ENCODE measurements at places on chromosomes 1 and 21. TPM values are rescaled to one million over a fixed set of nuclear protein-coding genes. Genes with fewer than 3 reads are reported as not detected.
A peak's percentile ranks its signal among the peaks of the same experiment; 100 is the strongest.

GRCh38 chr1:42931911-42932422 lies 26.7 kb downstream of the SLC2A1 start:
- H3K27me3 ChIP-seq: no peaks in the 10 kb centered on the region
- peak overlapping the region; percentile 56 for H3K27ac ChIP-seq
- peak; percentile 68 for DNase-seq
- no peak overlapping the region for H3K4me3 ChIP-seq
- no peaks in the 10 kb centered on the region for H3K4me1 ChIP-seq

DNA sequence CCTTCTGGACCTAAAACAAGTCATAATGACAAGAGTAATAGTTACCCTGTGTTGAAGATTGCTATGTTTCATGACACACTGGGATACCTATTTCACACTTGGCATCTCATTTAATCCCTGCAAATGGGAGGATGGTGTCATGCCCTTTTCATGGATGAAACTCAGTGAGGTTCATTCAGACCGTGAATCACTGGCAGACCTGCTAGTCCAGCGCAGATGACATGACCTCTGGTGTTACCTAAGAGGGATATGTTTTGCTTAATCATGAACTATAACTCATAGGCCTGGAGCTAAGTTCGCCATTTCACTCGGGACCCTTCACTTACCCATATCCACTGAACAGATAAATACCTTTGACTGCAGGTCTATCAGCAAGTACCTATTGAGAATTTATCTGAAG lies 286.6 kb upstream of the FMN2 start:
- no peak overlapping the region for H3K27ac ChIP-seq
- no peak for DNase-seq

- no peak for DNase-seq
- H3K36me3 ChIP-seq: no peaks in the 10 kb centered on the region
- no peaks in the 10 kb centered on the region for H3K4me1 ChIP-seq
- no peak overlapping the region for H3K4me3 ChIP-seq
- no peak overlapping the region for H3K27ac ChIP-seq
Measured at GRCh38 chr1:205570796-205571537, 60.8 kb downstream of the ELK4 start.

DNA sequence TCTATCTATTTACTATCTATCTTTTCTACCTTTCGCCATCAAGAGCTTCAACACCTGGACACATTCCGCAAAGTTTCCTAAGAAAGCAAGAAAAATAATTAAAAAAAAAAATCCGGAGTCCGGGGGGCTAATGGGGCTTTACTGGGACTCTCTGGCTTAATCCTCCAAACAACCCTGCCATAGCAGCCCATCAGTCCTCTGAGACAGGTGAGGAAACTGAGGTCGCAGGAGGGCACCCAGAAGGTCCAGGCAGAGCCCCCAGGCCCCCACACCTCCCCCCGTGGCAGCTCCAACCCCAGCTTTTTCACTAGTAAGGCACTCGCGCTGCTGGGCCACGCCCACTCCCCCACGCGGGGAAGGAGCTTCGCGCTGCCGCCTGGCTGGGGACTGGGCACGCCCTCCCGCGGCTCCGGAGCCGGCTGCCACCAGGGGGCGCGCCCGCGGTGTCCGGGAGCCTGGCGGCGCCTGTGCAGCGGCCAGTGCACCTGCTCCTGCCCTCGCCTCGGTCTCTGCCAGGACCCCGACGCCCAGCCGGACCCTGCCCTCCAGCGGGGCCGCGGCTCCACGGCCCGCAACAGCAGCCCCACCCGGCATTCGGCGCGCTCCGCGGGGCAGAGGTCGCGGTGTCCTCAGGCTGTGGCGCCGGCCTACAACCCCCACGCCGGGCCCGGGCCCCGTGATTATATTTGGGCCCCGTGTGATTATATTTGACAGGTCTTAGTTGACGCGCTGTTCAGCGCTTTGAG lies 54.1 kb upstream of the SAMD11 start:
- H3K4me3 ChIP-seq: no peak overlapping the region
- no peaks in the 10 kb centered on the region for H3K4me1 ChIP-seq
- no peak overlapping the region for H3K27ac ChIP-seq
- DNase-seq: peak; percentile 81
- H3K27me3 ChIP-seq: no peaks in the 10 kb centered on the region

DNA sequence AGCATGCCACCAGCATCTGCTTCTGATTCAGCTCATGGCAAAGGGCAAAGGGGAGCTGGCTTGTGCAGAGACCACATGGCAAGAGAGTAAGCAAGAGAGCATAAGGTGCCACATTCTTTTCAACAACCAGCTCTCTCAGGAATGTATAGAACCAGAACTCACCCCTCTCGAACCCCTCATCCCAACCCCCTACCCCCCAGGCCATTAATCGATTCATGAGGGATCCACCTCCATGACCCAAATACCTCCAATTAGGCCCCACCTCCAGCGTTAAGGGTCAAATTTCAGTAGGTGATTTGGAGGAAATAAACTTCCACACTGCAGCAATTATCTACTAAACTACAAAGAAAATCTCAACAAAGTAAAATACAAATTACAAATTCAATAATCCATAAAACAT lies 32.2 kb upstream of the LRRC7 start:
- H3K36me3 ChIP-seq: no peaks in the 10 kb centered on the region
- no peak overlapping the region for H3K4me3 ChIP-seq
- H3K4me1 ChIP-seq: no peaks in the 10 kb centered on the region
- DNase-seq: no peak

GRCh38 chr1:33220676-33221384 lies 35.5 kb upstream of the ZNF362 start:
- H3K27me3 ChIP-seq: no peaks in the 10 kb centered on the region
- no peak for DNase-seq
- no peaks in the 10 kb centered on the region for H3K4me1 ChIP-seq
- no peak overlapping the region for H3K4me3 ChIP-seq

- H3K4me3 ChIP-seq: no peak overlapping the region
- H3K27me3 ChIP-seq: no peaks in the 10 kb centered on the region
- DNase-seq: peak; percentile 51
- H3K27ac ChIP-seq: peak overlapping the region; percentile 17
- H3K36me3 ChIP-seq: no peaks in the 10 kb centered on the region
Measured at GRCh38 chr1:201309416-201309815, 26.1 kb downstream of the PKP1 start.

GRCh38 chr1:157137408-157138219 lies 581 bp downstream of the ETV3 start:
- no peaks in the 10 kb centered on the region for H3K27me3 ChIP-seq
- peak; percentile 40 for DNase-seq
- H3K4me1 ChIP-seq: peaks cover 28% of the 10 kb centered on the region
- peak overlapping the region; percentile 87 for H3K27ac ChIP-seq
- peaks cover 30% of the 10 kb centered on the region for H3K36me3 ChIP-seq

DNA sequence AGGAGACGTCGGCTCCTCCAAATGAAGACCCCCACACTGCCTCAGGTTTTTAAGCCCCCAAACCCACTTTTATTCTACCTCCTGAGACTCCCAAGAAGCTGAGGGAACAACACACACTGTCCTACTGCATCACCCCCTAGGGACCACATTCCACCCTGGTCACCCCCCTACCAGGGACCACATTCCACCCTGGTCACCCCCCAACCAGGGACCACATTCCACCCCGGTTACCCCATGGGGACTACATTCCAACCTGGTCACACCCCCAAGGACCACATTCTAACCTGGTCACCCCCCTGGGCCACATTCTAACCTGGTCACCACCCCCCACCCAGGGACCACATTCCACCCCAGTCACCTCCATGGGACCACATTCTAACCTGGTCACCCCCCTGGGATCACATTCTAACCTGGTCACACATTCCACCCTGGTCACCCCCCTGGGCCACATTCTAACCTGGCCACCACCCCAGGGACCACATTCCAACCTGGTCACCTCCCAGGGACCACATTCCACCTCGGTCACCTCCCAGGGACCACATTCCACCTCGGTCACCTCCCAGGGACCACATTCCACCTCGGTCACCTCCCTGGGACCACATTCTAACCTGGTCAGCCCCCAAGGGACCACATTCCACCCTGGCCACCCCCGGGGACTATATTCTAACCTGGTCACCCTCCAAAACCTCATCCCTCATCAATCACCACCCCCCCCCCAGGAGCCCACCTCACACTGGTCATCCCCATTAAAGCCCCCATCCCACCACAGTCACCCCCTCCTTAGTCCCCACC lies 587.6 kb downstream of the NPHP4 start:
- H3K4me1 ChIP-seq: no peaks in the 10 kb centered on the region
- H3K27me3 ChIP-seq: no peaks in the 10 kb centered on the region
- H3K27ac ChIP-seq: no peak overlapping the region
- no peak overlapping the region for H3K4me3 ChIP-seq

- no peaks in the 10 kb centered on the region for H3K4me1 ChIP-seq
- no peaks in the 10 kb centered on the region for H3K27me3 ChIP-seq
- H3K4me3 ChIP-seq: no peak overlapping the region
- DNase-seq: peak; percentile 20
- no peaks in the 10 kb centered on the region for H3K36me3 ChIP-seq
- no peak overlapping the region for H3K27ac ChIP-seq
Measured at GRCh38 chr1:30329802-30330557, 393.4 kb downstream of the MATN1 start.

DNA sequence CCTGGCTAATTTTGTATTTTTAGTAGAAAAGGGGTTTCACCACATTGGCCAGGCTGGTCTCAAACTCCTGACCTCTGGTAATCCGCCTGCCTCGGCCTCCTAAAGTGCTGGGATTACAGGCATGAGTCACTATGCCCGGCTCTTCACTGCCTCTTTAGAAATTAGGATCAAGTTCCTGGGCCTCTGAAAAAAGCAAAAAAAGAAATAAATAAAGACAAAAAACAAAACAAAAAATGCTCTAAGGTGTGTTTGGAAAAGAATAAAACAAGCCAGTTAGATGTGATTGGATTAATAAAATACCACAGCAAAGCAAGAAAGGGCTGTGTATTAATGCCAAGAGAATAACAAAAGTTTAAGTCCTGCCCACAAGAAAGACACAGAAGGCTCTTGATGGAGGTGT lies 4.2 kb upstream of the ABCB10 start:
- no peak for DNase-seq
- H3K36me3 ChIP-seq: no peaks in the 10 kb centered on the region
- no peaks in the 10 kb centered on the region for H3K4me1 ChIP-seq
- H3K27me3 ChIP-seq: no peaks in the 10 kb centered on the region

GRCh38 chr1:34270181-34270580 lies 93.5 kb downstream of the C1orf94 start:
- H3K27ac ChIP-seq: no peak overlapping the region
- H3K27me3 ChIP-seq: no peaks in the 10 kb centered on the region
- no peaks in the 10 kb centered on the region for H3K4me1 ChIP-seq

GRCh38 chr1:54353959-54354358 lies 52.2 kb downstream of the SSBP3 start:
- DNase-seq: no peak
- no peaks in the 10 kb centered on the region for H3K27me3 ChIP-seq
- H3K4me1 ChIP-seq: peaks cover 22% of the 10 kb centered on the region
- no peaks in the 10 kb centered on the region for H3K36me3 ChIP-seq
- no peak overlapping the region for H3K4me3 ChIP-seq
- no peak overlapping the region for H3K27ac ChIP-seq

- no peaks in the 10 kb centered on the region for H3K27me3 ChIP-seq
- DNase-seq: no peak
- peaks cover 56% of the 10 kb centered on the region for H3K36me3 ChIP-seq
Measured at GRCh38 chr1:11194407-11195176, 5.4 kb downstream of the ANGPTL7 start.

GRCh38 chr1:168381850-168382249 lies 101.2 kb downstream of the TBX19 start:
- no peaks in the 10 kb centered on the region for H3K4me1 ChIP-seq
- H3K4me3 ChIP-seq: no peak overlapping the region
- no peak overlapping the region for H3K27ac ChIP-seq
- H3K27me3 ChIP-seq: no peaks in the 10 kb centered on the region
- no peaks in the 10 kb centered on the region for H3K36me3 ChIP-seq
- no peak for DNase-seq

- H3K27ac ChIP-seq: peak overlapping the region; percentile 31
- H3K4me3 ChIP-seq: no peak overlapping the region
- peaks cover 17% of the 10 kb centered on the region for H3K4me1 ChIP-seq
- no peak for DNase-seq
- no peaks in the 10 kb centered on the region for H3K27me3 ChIP-seq
Measured at GRCh38 chr1:154495496-154496273, 6.3 kb upstream of the TDRD10 start.

- DNase-seq: no peak
- no peak overlapping the region for H3K4me3 ChIP-seq
- H3K36me3 ChIP-seq: peaks cover 93% of the 10 kb centered on the region
- peak overlapping the region; percentile 93 for H3K27ac ChIP-seq
- H3K27me3 ChIP-seq: no peaks in the 10 kb centered on the region
Measured at GRCh38 chr21:38819719-38820159, 14.0 kb downstream of the ETS2 start.

- H3K27ac ChIP-seq: peak overlapping the region; percentile 15
- peaks cover 35% of the 10 kb centered on the region for H3K36me3 ChIP-seq
- H3K4me1 ChIP-seq: peaks cover 9% of the 10 kb centered on the region
- H3K27me3 ChIP-seq: no peaks in the 10 kb centered on the region
- H3K4me3 ChIP-seq: no peak overlapping the region
- no peak for DNase-seq
Measured at GRCh38 chr1:51768971-51769588, 109.4 kb downstream of the NRDC start.

DNA sequence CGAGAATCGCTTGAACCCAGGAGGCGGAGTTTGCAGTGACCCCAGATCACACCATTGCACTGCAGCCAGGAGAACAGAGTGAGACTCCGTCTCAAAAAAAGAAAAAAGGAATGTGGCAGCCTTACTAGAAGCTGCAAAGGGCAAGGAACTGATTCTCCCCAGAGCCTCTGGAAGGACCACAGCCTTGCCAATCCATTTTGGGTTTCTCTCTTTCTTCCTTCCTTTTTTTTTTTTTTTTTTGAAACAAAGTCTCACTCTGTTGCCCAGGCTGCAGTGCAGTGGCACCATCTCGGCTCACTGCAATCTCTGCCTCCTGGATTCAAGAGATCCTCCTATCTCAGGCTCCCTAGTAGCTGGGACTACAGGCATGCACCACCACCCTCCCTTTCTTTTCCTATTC lies 9.9 kb upstream of the IFNGR2 start:
- H3K4me3 ChIP-seq: no peak overlapping the region
- no peak for DNase-seq
- H3K27me3 ChIP-seq: no peaks in the 10 kb centered on the region
- no peaks in the 10 kb centered on the region for H3K36me3 ChIP-seq

Gene CASQ2
- total RNA-seq: not detected

Gene SPATC1L
- 0.33 TPM for total RNA-seq

Gene ST6GALNAC3
- total RNA-seq: 3.4 TPM

Gene FAM167B
- total RNA-seq: 2.8 TPM

Gene WNT2B
- total RNA-seq: 0.42 TPM

Gene SPRR2G
- total RNA-seq: not detected

Gene UMODL1
- total RNA-seq: 0.14 TPM

Gene KRTAP25-1
- total RNA-seq: not detected

Gene DNAJC28
- total RNA-seq: 3.2 TPM

Gene VHLL
- 0.67 TPM for total RNA-seq

Gene KCNQ4
- 0.33 TPM for total RNA-seq

Gene ACTN2
- 0.19 TPM for total RNA-seq

All from liver (tissue), 10 donors.